ENCODE measurements at places on chromosomes 6 and 20.

- no peak for DNase-seq
Observed at GRCh38 chr20:25046736-25047666, 10.9 kb downstream of the ACSS1 start.

GRCh38 chr6:81694207-81694606 lies 58.3 kb downstream of the TENT5A start:
- no peak for DNase-seq

- no peak for DNase-seq
Observed at GRCh38 chr20:63147532-63147931, 68.4 kb downstream of the YTHDF1 start.

- no peak for DNase-seq
Observed at GRCh38 chr6:72911463-72912155, 289.7 kb downstream of the KCNQ5 start.

DNA sequence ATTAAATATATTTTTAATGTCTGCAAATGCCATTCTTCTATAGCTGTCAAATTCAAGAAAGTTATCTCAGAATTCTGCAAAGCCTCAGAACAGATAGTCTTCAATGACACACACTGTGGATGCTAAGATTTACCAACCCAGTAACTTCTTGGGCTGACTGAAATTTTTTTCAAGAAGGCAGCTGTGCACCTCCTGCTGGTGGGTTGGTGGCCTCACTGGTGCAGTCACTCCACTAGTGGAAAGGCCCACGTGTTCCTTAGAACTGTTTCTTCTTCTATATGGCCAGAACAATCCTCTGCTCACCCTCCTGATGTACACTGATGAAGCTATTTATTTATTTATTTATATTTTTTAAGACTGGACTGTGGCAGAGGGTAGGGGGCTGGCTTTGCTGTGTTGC lies 28.1 kb upstream of the MTCL3 start:
- DNase-seq = no peak

DNA sequence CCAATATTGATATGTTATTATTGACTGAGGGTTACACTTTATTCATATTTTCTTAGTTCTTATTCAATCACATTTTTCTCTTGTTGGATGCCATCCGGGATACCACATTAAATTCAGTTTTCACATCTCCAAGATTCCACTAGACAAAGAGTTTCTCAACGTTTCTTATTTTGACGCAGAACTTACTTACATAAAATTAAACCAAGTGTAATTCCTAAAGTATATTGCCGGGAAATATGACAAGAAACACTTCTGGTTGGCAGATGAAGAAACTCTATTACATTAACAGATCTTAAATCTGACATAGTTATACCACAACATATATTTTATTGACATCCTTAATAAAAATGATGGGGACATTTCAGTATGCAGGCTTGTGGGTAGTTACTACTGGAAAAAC lies 47.3 kb upstream of the THBS2 start:
- no peak for DNase-seq

DNA sequence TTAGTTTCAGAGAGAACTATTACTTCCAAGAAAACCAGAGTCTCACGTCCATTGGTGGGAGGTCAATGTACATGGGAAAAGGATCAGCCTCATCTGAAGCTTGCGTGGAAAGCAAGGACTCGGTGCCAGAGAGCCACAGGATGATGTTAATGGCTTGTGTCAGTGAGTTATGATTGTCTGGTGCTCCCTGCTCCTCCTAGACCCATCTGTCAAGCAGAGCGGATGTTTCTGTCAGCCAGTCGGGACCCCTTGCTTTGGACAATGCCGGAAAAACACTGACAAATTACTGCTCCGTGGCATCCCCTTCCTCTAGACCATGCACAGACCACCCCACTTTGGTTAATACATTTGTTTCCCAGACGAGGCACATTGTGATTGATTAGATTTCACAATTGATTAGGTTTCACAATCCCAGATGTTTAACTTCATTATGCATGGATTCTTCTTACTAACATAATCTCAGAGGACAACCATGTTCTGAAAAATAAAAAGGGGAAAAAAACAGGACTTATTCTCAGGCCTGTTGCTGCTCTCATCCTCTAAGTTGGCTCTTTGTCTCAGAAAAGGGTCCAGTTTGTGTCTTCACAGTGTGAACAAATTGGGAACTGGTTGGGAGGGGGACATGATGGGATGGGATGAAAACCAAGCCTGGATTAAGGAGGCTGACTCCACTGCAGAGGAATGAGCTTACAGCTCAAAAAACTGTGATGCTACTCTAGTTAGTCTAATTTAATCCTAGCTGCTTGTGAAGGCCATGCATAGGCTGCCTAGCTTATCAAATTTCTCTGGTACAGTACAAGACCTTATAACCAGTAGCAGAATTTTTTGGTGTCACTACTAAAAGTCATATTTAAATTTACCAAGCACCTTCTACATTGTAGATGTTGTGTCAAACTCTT lies 51.9 kb downstream of the UNC5CL start:
- no peak for DNase-seq

- no peak for DNase-seq
Observed at GRCh38 chr6:43061861-43062260, 2.4 kb downstream of the KLC4 start.

DNA sequence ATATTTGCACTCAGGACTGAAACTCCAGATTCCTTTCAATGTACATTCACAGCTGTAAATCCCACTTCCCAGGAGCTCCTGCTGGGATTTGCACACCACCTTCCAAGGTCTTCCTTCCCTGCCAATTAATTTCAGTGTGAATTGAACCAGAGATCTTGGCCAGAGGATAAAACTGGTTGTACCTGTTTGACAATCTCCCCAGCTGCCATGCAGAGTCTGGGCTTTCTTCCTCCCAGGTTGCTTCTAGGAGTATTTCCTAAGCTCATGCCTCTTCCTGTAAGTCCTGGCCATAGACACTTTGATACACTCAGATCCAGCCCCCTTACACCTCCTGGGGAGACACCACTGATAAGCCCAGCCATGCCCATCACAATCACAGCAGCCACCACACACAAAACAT lies 15.6 kb downstream of the MAFB start:
- no peak for DNase-seq

- DNase-seq = no peak
Observed at GRCh38 chr20:57693670-57694329, 16.0 kb downstream of the PMEPA1 start.

DNA sequence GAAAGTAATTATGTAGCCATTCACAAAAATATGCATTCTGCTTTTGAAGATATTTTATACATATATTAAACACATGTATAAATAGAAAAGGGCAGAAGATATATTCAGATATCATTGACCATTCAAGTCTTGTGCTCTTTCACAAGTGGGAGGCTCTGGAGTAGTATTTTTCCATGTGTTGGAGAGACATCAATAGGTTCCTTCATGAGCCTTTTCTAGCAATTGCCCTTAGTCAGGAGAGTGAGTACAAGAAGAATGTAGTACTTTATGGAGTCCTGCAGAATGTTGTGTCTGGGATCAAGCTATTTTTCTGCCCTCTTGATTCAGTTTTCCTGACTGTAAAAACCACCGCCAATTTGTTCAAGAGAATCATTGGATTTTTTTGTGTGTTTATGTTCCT lies 117.9 kb downstream of the LRRC1 start:
- DNase-seq = no peak

DNA sequence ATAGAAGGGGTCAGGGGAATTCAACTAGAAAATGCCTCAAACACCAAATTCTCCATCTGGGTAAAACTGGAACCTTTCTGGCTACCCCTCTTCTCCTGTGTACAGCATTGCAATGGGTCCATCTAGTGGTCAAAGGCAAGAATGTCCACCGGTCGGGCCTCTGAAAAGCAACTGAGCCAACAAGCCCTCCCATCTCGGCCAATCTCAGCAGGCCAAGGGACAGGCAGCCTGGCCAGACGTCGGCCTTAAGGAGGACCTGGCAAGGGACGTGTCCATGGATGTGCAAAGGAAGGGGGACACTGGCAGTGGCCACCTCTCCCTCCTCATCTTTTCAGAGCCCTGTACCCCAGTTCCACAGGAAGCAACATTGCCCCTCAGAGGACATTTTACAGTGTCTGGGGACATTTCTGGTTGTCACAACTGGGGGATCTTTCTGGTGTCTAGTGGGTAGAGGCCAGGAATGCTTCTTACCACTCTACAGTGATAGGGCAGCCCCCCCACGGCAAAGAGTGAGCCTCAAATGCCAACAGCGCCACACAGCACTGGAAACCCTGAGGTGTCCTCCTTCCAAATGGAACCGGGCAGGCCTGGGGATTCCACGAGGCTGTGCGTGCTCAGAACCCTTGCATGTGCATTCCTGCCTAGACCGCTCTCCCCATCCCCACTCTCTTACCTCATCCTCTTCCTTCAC lies 99.8 kb upstream of the FOXA2 start:
- peak; percentile 74 for DNase-seq

DNA sequence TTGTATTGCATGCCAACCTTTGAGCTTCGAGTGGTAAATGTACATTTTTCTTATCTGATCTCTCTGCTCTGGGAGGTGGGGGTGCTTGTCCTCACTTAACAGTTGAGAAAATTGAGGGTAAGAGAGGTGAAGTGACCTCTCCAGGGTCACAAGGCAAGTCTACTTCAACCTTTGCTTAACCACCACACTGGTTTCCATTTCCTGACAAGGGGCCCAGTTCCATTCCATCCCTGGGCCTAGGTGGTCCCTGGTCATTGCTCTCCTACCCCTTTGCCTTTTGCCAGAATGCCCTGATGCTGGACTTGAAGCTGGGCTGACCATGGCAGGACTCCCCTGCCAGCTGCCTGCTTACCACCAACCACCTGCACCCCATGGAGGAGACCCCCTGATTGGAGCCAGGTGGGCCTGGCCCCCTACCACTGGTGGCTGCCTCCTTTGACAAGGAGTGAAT lies 9.9 kb upstream of the BPIFB3 start:
- DNase-seq = no peak

DNA sequence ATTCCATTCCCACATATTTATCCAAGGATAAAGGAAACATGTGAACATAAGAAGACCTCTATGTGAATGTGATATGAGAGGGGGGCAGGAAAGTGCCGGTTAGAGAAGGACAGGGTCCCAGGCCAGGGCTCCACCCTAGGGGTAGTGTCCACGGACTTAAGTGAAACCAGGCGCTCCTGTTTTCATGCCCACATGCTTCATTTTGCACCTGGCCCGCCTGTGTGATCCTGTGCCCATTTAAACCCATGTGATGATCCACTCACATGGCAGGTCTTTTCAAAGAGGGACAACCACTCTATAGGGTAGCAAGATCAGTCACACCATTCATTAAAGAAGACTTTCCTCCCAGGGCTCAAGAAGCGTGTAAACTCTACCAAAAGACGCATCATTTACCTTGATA lies 865.3 kb upstream of the GJE1 start:
- DNase-seq = no peak

GRCh38 chr6:14129575-14129974 lies 12.0 kb downstream of the CD83 start:
- peak; percentile 75 for DNase-seq

DNA sequence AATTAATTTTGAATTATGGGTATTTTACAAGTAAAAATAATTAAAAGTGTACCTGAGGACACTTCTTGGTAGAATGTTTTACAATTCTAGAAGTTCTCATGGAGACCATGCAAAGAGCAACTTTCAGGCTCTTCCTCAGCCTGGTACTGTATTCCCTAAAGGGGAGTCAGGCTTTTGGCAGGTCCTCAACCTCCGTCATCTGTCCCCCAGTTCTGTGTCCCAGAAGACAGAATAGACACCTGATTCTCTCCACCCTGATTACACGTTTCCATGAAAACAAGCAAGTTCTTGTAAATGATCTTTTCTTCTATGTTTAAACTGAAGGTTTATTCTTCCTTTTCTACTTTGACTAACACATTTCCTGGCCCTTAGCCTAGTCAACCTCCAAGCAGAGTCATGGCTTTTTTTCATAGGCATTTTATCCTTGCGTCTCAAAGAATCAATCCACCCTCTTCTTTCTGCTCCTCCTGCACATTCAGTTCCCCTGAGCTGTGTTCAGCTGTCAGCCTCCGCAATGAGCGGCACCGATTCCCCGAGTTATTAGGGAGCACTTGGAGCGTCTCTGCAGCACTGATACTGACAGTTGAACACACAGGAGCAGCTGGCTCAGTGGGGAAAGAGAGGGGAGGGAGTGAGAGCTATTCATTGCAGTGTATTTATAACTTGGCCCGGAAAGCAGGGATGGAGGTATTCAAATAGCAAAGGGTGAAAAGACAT lies 1082.4 kb upstream of the MAP3K7 start:
- DNase-seq = peak; percentile 53

DNA sequence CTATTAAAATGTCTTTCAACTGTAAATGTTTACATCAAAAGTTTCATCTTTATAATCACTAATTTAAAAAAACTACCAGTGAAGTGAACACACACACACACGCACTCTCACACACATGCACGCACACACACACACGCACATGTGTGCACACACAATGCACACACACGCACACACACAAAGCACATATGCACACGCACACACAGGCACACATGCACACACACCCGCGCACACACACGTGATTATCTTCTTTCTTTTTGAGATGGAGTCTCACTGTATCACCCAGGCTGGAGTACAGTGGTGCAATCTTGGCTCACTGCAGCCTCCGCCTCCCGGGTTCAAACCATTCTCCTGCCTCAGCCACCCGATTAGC lies 80.0 kb upstream of the FRMD1 start:
- no peak for DNase-seq

DNA sequence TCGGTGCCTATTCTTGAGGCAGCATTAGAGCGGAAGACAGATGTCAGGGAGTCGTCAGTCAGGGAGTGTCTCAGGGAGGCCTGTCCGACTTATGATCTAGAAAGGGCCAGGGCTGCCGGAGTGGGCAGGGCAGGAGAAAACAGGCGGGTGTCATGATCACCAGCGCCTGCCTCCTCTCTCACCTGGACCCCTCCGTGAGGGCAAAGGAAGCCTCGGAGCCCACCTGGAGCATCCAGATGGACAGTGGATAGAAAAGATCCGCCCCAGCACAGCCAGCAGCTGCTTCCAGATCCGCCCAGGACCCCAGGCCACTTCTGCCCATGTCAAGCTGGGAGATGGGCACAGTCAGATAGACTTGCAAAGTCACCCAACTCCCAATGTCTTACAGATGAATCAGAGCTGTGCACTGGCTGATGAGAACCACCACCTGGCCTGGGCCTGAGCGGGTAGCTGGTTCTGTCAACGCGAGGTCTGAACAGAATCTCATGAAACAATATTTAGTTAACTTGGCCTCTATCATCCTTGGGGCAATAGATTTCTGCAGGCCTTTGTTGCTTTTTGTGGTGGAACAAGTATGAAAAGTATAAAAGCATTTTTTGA lies 22.2 kb downstream of the PSMG4 start:
- no peak for DNase-seq

Measured in muscle of arm (tissue), 14 donors.